K562 (cell line): ENCODE measurements at places on chromosomes 4 and X.

DNA sequence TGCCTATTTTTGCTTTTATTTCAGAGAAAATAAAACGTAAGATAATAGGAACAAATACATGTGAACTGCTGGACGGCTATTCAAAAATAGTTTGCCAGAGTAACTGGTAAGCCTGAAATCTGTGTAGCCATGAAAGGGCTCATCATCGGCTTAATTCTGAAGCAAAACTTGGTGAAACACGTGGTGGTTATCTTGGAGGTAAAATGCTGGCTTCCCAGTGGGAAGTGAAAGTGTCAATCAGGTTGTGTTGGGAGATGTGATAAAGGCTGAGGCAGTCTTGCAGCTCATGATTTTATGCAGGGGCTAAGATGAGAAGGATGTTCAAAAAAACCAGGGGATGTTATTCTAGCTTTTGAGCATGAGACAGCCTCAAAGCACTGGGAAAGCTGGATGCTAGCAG lies 36.1 kb upstream of the TLR2 start:
- H3K4me3 ChIP-seq = no peak overlapping the region
- no peaks in the 10 kb centered on the region for H3K27me3 ChIP-seq

- H3K36me3 ChIP-seq = no peaks in the 10 kb centered on the region
- H3K27me3 ChIP-seq = no peaks in the 10 kb centered on the region
- no peak overlapping the region for H3K4me3 ChIP-seq
These were observed 141.1 kb upstream of the WDFY3 start for GRCh38 chr4:85107553-85107952.

DNA sequence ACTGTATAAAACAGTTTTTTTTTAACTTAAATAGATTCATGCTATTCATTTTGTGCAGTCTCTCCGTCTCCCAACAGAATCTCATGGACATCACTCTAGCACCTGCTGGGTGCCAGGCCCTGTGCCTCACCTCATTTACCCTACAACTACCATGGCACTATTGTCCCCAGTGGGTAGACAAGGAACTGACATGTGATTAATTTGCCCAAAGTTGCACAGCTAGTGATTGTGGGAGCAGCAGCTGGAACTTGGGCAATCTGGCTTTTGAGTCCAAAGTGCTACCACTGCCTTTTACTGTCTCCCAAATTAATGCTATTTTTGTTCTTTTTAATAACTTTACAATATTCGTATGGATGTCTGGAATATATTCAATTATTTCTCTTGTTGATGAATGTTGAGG lies 11.2 kb upstream of the PGRMC2 start:
- no peak overlapping the region for H3K4me3 ChIP-seq
- H3K27ac ChIP-seq = no peak overlapping the region
- H3K4me1 ChIP-seq = peaks cover 15% of the 10 kb centered on the region; the same call in 2 of the 3 replicates

- H3K4me1 ChIP-seq = 0 out of 2 replicates have a peak, but pooled peaks cover 10% of the 10 kb centered on the region
- DNase-seq = no peak
- H3K36me3 ChIP-seq = no peaks in the 10 kb centered on the region
- peak overlapping the region; percentile 35; the same call in 2 of the 3 replicates for H3K27ac ChIP-seq
These were observed 30.0 kb downstream of the BBS12 start for GRCh38 chr4:122762520-122762919.

- no peaks in the 10 kb centered on the region for H3K36me3 ChIP-seq
- H3K27me3 ChIP-seq = no peaks in the 10 kb centered on the region
- H3K4me3 ChIP-seq = no peak overlapping the region
- H3K4me1 ChIP-seq = peaks cover 5% of the 10 kb centered on the region
- DNase-seq = no peak
These were observed 20.4 kb upstream of the SFRP2 start for GRCh38 chr4:153809307-153809706.

GRCh38 chr4:107832275-107832807 lies 7.6 kb downstream of the SGMS2 start:
- no peaks in the 10 kb centered on the region for H3K36me3 ChIP-seq
- no peaks in the 10 kb centered on the region for H3K4me1 ChIP-seq
- no peak overlapping the region for H3K27ac ChIP-seq
- DNase-seq = no peak
- H3K27me3 ChIP-seq = peaks cover 8% of the 10 kb centered on the region; the same call in 1 of the 2 replicates
- no peak overlapping the region for H3K4me3 ChIP-seq

GRCh38 chr4:76954489-76954888 lies 4.9 kb downstream of the SEPTIN11 start:
- H3K4me3 ChIP-seq = no peak overlapping the region
- H3K27ac ChIP-seq = no peak overlapping the region
- DNase-seq = no peak
- H3K4me1 ChIP-seq = peaks cover 25% of the 10 kb centered on the region
- no peaks in the 10 kb centered on the region for H3K27me3 ChIP-seq
- H3K36me3 ChIP-seq = peaks cover 13% of the 10 kb centered on the region; the same call in 2 of the 3 replicates

DNA sequence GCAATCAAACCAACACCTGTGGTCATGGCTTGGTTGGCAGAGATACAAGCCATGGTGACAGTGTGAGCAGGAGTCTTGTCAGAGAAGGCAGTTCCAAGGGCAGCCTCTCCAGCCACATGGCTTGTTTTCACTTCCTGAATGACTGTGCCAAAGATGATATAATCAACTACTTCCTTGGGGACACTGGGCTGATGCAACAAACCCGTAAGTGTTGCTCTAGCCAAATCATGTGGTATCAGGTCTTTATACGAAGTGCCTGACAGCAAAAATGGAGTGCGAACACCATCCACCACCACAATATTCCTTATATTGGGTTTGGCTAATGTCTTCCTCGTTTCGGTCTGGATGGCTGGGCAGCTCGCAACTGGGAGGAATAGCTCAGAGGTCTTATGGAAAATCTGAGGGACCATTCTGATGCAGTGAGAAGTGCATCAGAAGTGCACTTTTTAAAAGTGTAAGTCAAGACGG lies 922.0 kb downstream of the NLGN4X start:
- no peak overlapping the region for H3K4me3 ChIP-seq
- DNase-seq = no peak
- H3K27me3 ChIP-seq = no peaks in the 10 kb centered on the region
- no peak overlapping the region for H3K27ac ChIP-seq
- H3K36me3 ChIP-seq = no peaks in the 10 kb centered on the region
- H3K4me1 ChIP-seq = no peaks in the 10 kb centered on the region
